Natural killer cell treated with Interleukin-12 subunit alpha and Interleukin-12 subunit beta and Interleukin-15 and Interleukin-18, amount 100 ng/mL, for 72 hours (primary cell): ENCODE measurements at places on chromosomes 13 and 19. TPM values are rescaled to one million over a fixed set of nuclear protein-coding genes. Genes with fewer than 3 reads are reported as not detected.

- no peak overlapping the region for H3K27ac ChIP-seq
- no peak overlapping the region for H3K4me3 ChIP-seq
- peaks cover 3% of the 10 kb centered on the region for H3K4me1 ChIP-seq
- H3K27me3 ChIP-seq, result no peaks in the 10 kb centered on the region
- H3K36me3 ChIP-seq, result no peaks in the 10 kb centered on the region
Observed at GRCh38 chr13:23776698-23777574, 112.3 kb downstream of the MIPEP start.

LILRB4 gene
- not detected for total RNA-seq

- H3K4me1 ChIP-seq, result peaks cover 7% of the 10 kb centered on the region
- H3K27me3 ChIP-seq, result peaks cover 8% of the 10 kb centered on the region
- no peak overlapping the region for H3K27ac ChIP-seq
- no peak overlapping the region for H3K4me3 ChIP-seq
- no peak for DNase-seq
- no peaks in the 10 kb centered on the region for H3K36me3 ChIP-seq
Observed at GRCh38 chr19:11296264-11296663, 304 bp downstream of the TSPAN16 start.

DNA sequence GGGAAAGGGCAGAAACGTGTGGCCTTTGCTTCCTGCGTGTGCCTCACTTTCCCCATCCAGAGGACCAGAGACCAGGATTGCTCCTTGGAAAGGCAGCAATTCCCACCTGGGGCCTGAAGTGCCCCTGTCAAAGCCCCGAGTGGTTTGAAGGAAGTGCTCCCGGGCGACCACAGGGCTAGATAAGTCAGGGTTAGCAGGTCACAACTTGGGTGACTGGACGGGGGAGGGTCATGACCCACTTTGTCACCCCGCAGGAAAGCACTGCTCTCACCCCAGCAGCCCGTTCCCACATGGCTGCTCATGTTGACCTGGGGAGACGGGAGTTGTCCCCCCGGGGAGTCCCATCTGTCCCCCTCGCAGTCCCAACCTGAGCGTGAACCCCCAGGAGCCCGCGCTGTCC lies 459 bp downstream of the PRAM1 start:
- peaks cover 20% of the 10 kb centered on the region for H3K4me1 ChIP-seq
- H3K36me3 ChIP-seq, result no peaks in the 10 kb centered on the region
- no peak overlapping the region for H3K4me3 ChIP-seq
- H3K27me3 ChIP-seq, result no peaks in the 10 kb centered on the region
- DNase-seq, result no peak

DNA sequence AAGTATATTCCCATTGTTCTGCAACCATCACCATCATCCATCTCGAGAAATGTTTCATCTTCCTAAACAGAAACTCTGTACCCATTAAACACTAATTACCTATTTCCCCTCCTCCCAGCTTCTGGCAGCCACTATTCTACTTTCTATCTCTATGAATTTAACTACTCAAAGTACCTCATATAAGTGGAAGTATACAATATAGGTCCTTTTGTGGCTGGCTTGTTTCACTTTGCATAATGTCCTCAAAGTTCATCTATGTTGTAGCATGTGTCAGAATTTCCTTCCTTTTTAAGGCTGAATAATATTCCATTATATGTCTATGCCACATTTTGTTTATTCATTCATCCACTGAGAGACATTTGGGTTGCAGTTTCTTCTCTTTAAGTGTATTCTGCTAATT lies 159.4 kb downstream of the KCNRG start:
- no peaks in the 10 kb centered on the region for H3K36me3 ChIP-seq
- DNase-seq, result no peak
- no peaks in the 10 kb centered on the region for H3K27me3 ChIP-seq
- H3K4me3 ChIP-seq, result no peak overlapping the region
- peaks cover 11% of the 10 kb centered on the region for H3K4me1 ChIP-seq

ZNF90 gene
- total RNA-seq, result 12.2 TPM

NPAS1 gene
- total RNA-seq, result not detected

ZFP82 gene
- total RNA-seq, result 5.8 TPM

DNA sequence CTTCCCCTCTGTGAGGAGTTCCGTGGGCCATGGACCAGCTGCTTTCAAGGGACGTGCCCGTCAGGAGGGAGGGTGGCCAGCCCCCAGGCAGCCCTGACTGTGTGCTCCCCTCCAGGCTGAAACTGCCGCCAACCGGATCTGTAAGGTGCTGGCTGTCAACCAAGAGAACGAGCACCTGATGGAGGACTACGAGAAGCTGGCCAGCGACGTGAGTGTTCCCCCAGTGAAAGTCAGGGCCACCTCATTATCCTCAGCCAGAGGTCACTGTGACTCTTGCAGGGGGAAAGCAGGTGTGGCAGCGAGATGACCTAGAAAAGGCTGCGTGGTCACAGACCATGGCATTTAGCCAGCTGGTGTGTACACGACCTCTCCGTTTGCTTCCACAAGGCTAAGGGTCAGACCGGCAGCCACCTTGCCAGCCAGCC lies 29.9 kb downstream of the CAPN12 start:
- H3K4me1 ChIP-seq, result peaks cover 3% of the 10 kb centered on the region
- H3K27ac ChIP-seq, result peak overlapping the region; percentile 38
- H3K4me3 ChIP-seq, result no peak overlapping the region
- no peaks in the 10 kb centered on the region for H3K27me3 ChIP-seq
- H3K36me3 ChIP-seq, result peaks cover 8% of the 10 kb centered on the region
- DNase-seq, result no peak

NRTN gene
- total RNA-seq, result not detected

GRCh38 chr13:98143157-98143553 lies 261 bp downstream of the FARP1 start:
- H3K36me3 ChIP-seq, result no peaks in the 10 kb centered on the region
- no peak overlapping the region for H3K4me3 ChIP-seq
- DNase-seq, result no peak
- H3K27ac ChIP-seq, result no peak overlapping the region
- peaks cover 9% of the 10 kb centered on the region for H3K4me1 ChIP-seq
- H3K27me3 ChIP-seq, result peaks cover 38% of the 10 kb centered on the region

- DNase-seq, result no peak
- H3K36me3 ChIP-seq, result no peaks in the 10 kb centered on the region
- H3K4me3 ChIP-seq, result no peak overlapping the region
- H3K4me1 ChIP-seq, result no peaks in the 10 kb centered on the region
- no peak overlapping the region for H3K27ac ChIP-seq
- H3K27me3 ChIP-seq, result peaks cover under 1% of the 10 kb centered on the region
Observed at GRCh38 chr13:112249644-112250610, 126.2 kb upstream of the SPACA7 start.

IGFL3 gene
- not detected for total RNA-seq

DNA sequence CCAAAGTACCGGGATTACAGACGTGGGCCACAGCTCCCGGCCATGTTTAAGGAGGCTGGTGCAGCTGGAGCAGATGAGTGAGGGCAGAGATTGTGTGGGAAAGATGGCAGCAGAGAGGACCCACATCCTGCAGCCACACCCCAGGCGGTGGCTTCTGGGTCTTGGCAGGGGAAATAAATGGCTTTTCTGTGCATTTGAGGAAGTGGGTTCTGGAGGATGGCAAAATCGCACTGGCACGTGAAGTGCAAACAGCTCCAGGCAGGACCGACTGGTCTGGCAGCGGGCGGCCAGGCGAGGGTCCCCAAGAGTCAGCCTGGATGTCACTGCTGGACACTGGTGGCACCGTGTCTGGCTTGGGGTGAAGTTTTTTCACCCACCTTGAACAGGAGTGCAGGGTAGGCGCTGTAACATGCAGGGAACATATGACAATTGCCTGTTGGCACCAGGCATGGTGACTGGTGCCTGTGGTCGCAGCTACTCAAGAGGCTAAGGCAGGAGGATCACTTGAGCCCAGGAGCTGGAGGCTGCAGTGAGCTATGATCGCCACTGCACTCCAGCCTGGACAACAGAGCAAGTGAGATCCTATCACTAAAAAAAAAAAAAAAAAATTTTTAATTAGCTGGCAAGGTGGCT lies 8.4 kb downstream of the B3GNT3 start:
- peak overlapping the region; percentile 3 for H3K4me3 ChIP-seq
- H3K27me3 ChIP-seq, result peaks cover 4% of the 10 kb centered on the region
- H3K36me3 ChIP-seq, result no peaks in the 10 kb centered on the region

DNA sequence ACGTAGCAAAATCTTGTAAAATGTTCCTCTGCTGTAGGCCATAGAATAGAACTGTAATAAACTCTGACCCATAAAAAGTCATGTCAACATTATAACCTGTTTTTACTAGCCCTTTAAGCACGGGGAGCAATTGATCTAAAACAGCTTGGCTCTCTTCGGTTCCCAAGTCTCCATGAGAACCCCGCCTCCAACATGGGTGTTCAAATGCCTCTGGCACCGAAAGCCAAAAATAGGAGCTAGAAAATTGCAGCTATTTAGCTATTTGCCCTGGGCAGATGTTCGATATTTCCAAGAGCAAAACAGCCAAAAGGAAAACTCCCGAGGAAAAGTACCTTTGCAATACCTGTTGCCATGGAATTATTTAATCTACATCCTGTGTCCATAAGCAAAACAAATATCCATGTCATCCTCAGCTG lies 563.1 kb downstream of the EFNB2 start:
- H3K4me3 ChIP-seq, result no peak overlapping the region
- H3K27me3 ChIP-seq, result no peaks in the 10 kb centered on the region
- no peak overlapping the region for H3K27ac ChIP-seq
- H3K36me3 ChIP-seq, result no peaks in the 10 kb centered on the region
- H3K4me1 ChIP-seq, result no peaks in the 10 kb centered on the region
- DNase-seq, result no peak

- H3K36me3 ChIP-seq, result peaks cover 12% of the 10 kb centered on the region
- peaks cover 29% of the 10 kb centered on the region for H3K4me1 ChIP-seq
- peak overlapping the region; percentile 100 for H3K4me3 ChIP-seq
- no peak for DNase-seq
- peaks cover 11% of the 10 kb centered on the region for H3K27me3 ChIP-seq
- H3K27ac ChIP-seq, result peak overlapping the region; percentile 90
Observed at GRCh38 chr13:26222520-26223046, 469 bp upstream of the RNF6 start.

DNA sequence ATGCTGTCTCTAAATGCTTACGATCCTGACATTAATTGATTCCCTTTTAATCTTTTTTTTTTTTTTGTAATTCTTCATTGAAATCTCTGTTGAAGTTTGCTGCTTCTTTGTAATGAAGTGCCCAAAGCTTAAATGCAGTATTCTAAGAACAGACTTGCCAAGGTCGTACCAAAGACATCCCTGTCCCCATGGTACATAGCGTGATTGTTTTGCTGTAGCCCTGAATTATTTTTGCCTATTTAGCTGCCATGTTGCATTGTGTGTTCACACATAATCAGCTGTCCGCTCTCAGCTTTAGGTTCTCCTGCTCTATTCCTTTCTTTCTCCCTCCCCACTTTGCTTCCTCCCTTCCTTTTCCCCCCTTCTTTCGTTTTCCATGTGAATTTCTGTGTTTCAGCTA lies 21.1 kb downstream of the FGF9 start:
- H3K27ac ChIP-seq, result no peak overlapping the region
- H3K4me1 ChIP-seq, result no peaks in the 10 kb centered on the region
- no peak for DNase-seq
- no peak overlapping the region for H3K4me3 ChIP-seq

DNA sequence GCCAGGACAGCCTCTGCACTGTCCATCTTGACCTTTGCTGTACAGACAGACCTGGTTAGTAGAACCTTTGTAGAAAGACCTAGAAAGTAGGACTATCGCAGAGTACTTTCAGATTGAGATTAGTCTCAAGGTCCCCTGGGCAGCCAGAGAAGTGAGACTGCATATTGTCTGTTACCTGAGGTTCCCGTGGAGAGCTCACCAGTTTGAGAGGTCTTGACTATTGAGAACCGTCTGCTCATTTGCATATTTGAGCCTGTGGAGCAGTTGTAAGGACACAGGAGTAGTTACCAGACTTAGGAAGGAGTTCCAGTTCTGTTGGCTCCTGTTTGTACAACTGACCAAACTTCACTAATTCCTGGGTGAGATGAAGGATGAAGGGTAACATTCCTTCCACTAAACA lies 66.2 kb downstream of the SPATA13 start:
- H3K27ac ChIP-seq, result no peak overlapping the region
- no peak overlapping the region for H3K4me3 ChIP-seq
- H3K4me1 ChIP-seq, result peaks cover 38% of the 10 kb centered on the region
- no peaks in the 10 kb centered on the region for H3K36me3 ChIP-seq
- H3K27me3 ChIP-seq, result no peaks in the 10 kb centered on the region
- no peak for DNase-seq

DNA sequence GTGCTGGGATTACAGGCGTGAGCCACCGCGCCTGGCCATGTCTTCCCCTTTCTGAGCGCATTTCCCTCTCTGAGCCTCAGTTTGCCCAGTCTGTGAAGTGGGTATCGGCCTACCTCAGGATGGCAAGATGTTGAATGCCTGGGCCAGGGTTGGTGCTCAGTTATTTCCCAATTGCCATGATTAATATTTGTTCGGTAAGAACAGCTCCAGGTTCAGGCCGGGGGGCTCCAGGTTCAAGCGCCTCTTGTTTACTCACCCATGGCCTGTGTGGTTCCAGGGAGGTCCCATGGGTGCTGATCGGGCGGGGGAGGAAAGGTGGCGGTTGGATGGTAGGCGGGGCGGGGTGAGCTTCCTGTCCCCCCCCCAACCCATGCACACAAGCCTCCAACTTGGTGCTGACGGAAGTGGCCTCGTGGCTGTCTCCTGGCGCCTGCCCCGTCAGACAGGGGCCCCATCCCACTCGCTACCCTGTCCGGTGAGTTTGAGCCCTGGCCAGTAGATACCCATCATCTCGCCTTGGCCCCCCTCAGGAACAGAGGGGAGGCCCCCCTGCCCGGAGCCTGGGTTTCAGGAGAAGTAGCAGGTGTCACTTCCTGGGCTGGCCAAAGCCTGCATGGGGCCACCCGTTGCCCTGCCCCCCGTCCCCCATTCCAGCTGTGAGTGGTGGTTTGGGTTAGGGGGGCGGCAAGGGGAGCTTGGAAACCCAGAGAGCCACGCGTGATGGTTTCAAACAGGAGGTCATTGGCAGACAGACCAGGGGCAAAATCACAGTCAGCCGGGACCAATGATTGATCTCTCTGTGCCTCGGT lies at the start of gene FCHO1:
Gene FCHO1 (plus strand): TSS at position 375 of the 809 bp plus-strand sequence. CDS start 3,688 bp downstream, outside the sequence.
- H3K27me3 ChIP-seq, result no peaks in the 10 kb centered on the region
- H3K4me3 ChIP-seq, result peak within 1 kb of the TSS; percentile 92
- peak within 1 kb of the TSS; percentile 98 for H3K27ac ChIP-seq
- H3K4me1 ChIP-seq, result peaks cover 43% of the 10 kb centered on the region
- H3K36me3 ChIP-seq, result peaks cover 5% of the 10 kb centered on the region

DNA sequence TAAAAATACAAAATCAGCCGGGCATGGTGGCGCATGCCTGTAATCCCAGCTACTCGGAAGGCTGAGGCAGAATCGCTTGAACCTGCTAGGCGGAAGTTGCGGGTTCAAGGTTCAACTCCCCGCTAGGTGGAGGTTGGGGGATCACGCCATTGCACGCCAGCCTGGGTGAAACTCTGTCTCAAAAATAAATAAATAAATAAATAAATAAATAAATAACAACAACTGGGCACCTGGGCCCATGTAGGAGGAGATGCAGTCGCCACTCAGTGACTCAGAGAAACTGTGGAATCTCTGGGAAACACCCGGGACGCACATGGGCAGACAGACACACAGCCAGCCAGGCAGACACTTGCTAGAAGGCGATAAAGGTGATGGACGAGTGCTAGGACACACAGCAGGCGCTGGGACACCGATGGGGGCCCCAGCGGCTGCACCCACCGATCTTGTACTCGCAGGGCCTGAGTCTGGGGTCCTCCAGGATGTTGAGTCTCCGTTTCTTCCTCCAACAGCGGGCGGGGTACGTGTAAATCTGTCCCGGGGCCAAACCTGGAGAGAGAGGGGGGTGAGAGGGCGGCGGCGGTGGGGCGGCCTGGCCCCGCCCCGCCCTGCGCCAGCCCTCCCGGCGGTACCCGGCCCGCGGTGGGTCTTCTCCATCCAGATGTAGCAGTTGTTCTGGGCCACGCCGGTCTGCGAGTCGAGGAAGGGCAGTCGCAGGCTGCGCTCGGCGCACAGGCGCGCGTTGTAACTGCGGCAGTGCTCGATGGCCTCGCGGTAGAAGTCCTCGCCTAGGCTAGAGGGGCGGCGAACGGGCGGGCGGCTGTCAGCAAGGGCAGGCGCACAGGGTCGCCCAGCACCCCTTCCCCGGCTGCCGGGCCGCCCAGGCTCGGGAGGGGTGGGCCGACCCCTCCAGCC lies 1.8 kb downstream of the DPF1 start:
- no peak overlapping the region for H3K4me3 ChIP-seq
- peaks cover 14% of the 10 kb centered on the region for H3K4me1 ChIP-seq
- no peak for DNase-seq

DACH1 gene
- total RNA-seq, result not detected
